Neural crest cell (in vitro differentiated cells): ENCODE measurements at places on chromosomes 1 and 21.

- H3K27me3 ChIP-seq, result peaks cover 36% of the 10 kb centered on the region
- H3K36me3 ChIP-seq, result no peaks in the 10 kb centered on the region
- no peaks in the 10 kb centered on the region for H3K4me1 ChIP-seq
- DNase-seq, result no peak
- no peak overlapping the region for H3K4me3 ChIP-seq
Observed at GRCh38 chr1:161481624-161482392, 23.4 kb upstream of the FCGR2A start.

GRCh38 chr21:32329331-32329730, 30.7 kb downstream of the MRAP start:
- H3K36me3 ChIP-seq, result peaks cover 31% of the 10 kb centered on the region
- H3K27ac ChIP-seq, result peak overlapping the region; percentile 83
- no peak for DNase-seq
- peaks cover 6% of the 10 kb centered on the region for H3K27me3 ChIP-seq
- H3K4me3 ChIP-seq, result no peak overlapping the region

- no peak for DNase-seq
- H3K4me3 ChIP-seq, result no peak overlapping the region
- H3K4me1 ChIP-seq, result peaks cover 15% of the 10 kb centered on the region
- H3K27me3 ChIP-seq, result peaks cover 4% of the 10 kb centered on the region
- H3K27ac ChIP-seq, result no peak overlapping the region
Observed at GRCh38 chr1:168441745-168442144, 102.1 kb downstream of the XCL2 start.

DNA sequence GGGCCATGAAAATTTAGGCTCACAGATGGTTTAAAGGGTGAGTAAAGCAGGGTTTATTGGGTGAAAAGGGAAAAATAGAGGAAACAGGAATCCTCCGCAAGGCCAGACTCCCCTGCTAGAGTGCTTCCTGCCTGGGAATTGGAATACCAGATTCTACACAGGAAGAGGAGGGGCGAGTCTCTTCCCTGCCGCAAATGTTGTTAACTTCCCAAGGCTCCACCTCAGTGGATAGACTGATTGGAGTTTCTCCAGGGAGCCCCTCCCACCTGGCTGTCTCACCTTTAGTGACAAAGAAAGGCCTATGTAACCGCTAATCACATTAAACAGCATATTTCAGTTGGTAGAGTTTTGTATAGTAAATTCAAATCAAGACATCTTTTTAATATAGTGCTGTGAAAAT, 1450.1 kb downstream of the KCNT2 start:
- no peak for DNase-seq
- H3K36me3 ChIP-seq, result no peaks in the 10 kb centered on the region
- peaks cover 6% of the 10 kb centered on the region for H3K4me1 ChIP-seq
- H3K27ac ChIP-seq, result no peak overlapping the region
- no peaks in the 10 kb centered on the region for H3K27me3 ChIP-seq

DNA sequence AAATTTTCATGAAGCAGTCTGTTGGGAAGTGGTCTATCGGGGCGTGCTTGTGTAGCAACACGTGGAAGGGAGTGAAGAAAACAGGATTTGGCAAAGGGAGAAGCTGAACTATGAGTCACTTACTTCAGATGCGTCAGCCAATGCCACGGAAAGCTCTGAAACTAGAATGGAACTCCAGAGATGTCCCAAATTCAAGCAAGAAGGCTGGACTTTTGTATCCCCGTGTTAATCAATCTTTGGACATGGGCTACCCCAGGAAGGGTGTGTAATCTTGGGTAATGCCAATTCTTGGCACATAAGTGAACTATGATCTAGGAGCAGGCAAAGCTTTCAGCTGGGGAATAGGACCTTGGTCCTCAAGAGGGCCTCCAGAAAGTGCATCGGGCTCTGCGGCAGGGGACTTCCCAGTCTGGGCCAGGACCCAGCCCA, 102.6 kb downstream of the ADSS2 start:
- H3K27ac ChIP-seq, result no peak overlapping the region
- no peaks in the 10 kb centered on the region for H3K27me3 ChIP-seq
- peaks cover 3% of the 10 kb centered on the region for H3K36me3 ChIP-seq
- H3K4me1 ChIP-seq, result peaks cover 48% of the 10 kb centered on the region
- no peak for DNase-seq

DNA sequence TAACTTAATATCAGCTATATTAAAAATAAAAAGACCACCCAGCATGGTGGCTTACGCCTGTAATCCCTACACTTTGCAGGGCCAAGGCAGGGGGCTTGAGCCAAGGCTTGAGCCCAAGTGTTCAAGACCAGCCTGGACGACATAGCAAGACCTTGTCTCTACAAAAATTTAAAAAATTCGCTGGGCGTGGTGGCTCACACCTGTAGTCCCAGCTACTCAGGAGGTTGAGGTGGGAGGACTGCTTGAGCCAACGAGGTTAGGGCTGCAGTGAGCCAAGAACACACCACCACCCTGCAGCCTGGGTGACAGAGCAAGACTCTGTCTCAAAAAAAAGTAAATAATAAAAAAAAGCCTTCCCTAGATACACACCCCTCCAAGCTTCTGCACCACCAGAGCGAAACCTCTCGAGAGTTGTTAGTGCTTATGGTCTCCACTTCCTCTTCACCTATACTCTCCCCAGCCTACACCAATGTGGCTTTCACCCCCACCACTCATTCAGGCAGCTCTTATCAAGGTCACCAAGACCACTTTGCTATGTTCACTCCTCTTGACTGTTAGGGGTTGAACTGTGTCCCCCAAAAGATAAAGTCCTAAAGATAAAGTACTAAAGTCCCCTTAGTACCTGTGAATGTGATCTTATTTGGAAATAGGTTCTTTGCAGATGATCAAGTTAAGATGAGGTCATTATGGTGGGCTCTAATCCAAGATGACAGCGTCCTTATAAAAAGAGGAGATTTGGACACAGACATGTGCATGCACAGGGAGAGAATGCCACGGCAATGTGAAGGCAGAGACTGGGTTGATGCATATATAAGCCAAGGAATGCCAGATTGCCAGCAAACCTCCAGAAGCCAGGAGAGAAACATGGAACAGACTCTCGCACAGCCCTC, 6.8 kb upstream of the PPP1R15B start:
- H3K27me3 ChIP-seq, result no peaks in the 10 kb centered on the region
- no peak overlapping the region for H3K4me3 ChIP-seq
- no peak overlapping the region for H3K27ac ChIP-seq
- peaks cover 5% of the 10 kb centered on the region for H3K36me3 ChIP-seq
- H3K4me1 ChIP-seq, result peaks cover 27% of the 10 kb centered on the region

DNA sequence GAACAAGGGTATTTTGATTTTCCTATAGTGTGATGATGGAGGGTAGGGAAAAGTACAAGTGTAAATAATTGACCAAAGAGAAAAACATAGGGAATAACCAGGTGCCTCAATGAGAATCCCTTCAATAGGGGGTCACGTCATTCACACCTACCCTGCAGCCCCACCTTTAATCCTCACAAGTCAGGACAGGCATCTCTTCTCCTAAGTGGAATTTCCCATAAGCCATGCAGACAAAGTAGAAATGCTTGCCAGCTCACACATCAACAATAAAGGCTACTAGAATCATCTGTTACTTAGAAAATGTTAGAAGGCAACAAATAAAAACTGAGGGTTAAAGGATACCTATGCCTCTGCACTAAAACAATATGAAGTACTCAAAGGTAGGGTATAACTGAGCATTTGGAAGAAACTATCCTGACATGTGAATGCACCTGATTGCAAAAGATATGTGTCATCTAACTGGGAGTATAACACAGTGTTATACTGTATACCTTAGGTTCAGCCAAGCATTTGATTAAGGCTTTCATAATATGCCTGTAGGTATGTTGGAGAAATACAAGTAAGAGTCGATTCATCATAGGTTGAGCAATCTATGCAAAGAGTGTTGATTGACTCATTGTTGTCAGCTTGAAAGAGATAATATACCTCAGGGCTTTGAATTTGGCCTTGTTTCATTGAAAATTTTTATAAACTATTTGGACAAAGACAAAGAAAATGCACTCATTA, 32.4 kb upstream of the ATP1A1 start:
- no peak for DNase-seq
- H3K4me3 ChIP-seq, result no peak overlapping the region
- H3K27ac ChIP-seq, result no peak overlapping the region
- H3K36me3 ChIP-seq, result no peaks in the 10 kb centered on the region
- H3K27me3 ChIP-seq, result no peaks in the 10 kb centered on the region

- H3K27ac ChIP-seq, result no peak overlapping the region
- H3K36me3 ChIP-seq, result no peaks in the 10 kb centered on the region
- no peak overlapping the region for H3K4me3 ChIP-seq
- peaks cover 43% of the 10 kb centered on the region for H3K27me3 ChIP-seq
- H3K4me1 ChIP-seq, result peaks cover 34% of the 10 kb centered on the region
Observed at GRCh38 chr1:167627615-167627864, 2.5 kb upstream of the RCSD1 start.

DNA sequence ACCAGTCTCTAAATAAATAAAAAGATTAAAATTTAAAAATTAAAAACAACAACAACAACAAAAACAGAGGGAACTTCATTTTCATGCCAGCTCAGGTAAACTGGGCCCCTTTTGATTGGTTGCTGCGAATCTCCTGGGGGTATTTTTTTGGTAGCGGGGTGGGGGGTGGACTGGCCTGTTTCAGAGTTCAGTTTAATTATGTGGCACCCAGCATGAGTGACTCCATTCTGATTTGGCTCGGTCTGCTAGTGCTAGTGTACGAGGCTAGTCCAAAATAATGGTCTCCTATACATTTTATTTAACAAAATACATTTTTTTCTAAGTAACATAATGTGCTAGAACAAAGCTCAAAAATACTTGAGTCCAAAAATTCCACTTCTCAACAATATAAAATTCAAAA, 18.2 kb downstream of the PDIK1L start:
- no peaks in the 10 kb centered on the region for H3K27me3 ChIP-seq
- peaks cover 4% of the 10 kb centered on the region for H3K4me1 ChIP-seq
- no peaks in the 10 kb centered on the region for H3K36me3 ChIP-seq
- no peak overlapping the region for H3K4me3 ChIP-seq
- DNase-seq, result no peak

DNA sequence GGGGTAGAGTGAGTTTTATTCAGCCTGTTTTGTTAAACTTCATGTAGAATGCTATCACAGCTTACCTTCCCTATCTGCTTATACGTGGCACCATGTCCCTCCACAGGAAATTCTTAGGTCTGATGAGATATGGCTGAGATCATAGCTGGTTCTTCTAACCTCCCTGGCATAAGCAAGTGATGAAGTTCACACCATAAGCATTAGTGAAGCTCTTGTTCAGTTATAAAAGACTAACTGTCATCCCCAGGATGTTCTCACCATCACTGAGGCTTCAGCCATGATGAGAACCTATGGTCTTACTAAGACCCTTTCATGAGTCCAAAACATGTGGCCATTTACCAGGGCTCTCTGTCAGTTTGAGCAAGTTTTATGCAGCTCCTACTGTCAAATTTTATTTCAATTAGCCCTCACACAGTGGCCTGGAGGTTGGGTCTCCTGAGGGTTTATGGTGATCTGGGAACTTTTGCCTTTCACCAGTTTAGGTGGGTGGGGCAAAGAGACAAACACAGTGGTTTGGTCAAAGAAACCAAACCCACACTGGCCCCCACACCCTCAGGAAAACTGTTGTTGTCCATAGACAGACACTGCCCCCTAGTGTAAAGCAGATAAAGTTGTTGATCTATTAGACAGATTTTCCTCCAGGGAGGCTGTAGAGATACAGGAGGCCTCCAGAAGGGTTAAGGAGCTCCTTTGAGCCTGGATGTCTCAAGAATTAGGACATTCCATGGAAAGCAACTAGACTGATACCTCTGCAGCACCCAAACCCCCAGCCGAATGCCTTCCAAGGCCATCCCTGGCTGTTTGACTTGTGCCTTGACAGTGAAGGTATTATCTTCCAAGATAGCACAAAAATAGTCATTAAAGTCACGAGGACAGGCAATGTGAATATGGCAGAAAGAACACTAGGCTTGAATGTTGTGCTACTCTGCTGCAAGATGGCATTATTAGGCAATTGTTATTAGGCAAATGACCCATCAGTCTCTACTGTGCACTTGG, 5.0 kb downstream of the SLC22A15 start:
- H3K4me1 ChIP-seq, result peaks cover 5% of the 10 kb centered on the region
- no peaks in the 10 kb centered on the region for H3K36me3 ChIP-seq
- peaks cover 22% of the 10 kb centered on the region for H3K27me3 ChIP-seq
- DNase-seq, result no peak
- H3K4me3 ChIP-seq, result no peak overlapping the region
- H3K27ac ChIP-seq, result no peak overlapping the region

DNA sequence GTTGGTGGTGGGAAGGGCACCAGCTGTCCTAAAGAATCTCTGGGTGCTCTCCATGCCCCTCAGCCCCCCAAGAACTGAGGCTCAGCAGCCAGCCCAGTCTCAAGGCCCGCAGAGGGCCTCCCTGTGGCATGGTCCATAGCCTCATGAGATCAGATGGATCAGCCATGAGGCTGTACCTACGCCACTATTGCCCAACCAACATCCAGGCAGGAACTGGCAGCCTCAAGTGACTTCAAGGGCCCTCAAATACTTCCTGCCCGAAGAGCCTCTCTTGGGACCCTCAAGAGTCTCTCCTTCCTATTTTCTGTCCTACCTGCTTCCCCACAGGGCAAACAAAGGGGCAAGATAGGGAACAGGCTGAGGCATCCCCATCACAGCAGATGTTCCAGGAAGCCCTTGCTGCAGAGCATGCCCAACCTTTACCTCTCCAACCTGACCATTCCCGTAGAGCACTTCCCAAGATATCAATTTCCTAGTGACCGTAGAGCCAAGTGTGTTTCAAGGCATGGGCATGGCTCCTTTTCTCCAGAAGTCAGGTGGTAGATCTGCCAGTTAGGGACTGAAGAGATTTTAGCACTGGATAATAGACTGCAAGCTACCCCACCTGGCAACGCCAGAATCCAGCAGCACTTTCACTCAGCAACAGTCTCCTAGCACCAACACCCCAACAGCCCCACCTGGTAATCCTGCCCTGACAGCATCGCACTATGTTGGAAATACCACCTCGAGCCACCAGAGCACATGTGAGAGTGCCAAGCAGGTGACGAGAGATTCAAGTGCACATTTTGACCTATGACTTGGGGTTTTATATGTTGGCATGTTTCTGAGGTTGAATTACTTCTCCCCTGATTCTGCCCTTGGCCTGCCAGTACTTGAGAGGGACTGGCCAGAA, 13.7 kb upstream of the MFSD2A start:
- no peaks in the 10 kb centered on the region for H3K4me1 ChIP-seq
- no peaks in the 10 kb centered on the region for H3K36me3 ChIP-seq
- H3K27me3 ChIP-seq, result no peaks in the 10 kb centered on the region
- no peak overlapping the region for H3K27ac ChIP-seq
- no peak for DNase-seq

- peaks cover 50% of the 10 kb centered on the region for H3K36me3 ChIP-seq
- H3K4me3 ChIP-seq, result no peak overlapping the region
Observed at GRCh38 chr1:90959352-90960206, 62.3 kb downstream of the ZNF644 start.

- H3K36me3 ChIP-seq, result no peaks in the 10 kb centered on the region
- no peaks in the 10 kb centered on the region for H3K4me1 ChIP-seq
- no peak for DNase-seq
- H3K27me3 ChIP-seq, result no peaks in the 10 kb centered on the region
- H3K4me3 ChIP-seq, result no peak overlapping the region
- peak overlapping the region; percentile 43 for H3K27ac ChIP-seq
Observed at GRCh38 chr1:228279011-228279721, 71.3 kb downstream of the OBSCN start.
